ENCODE measurements at places on chromosomes 6 and 20.
A peak's percentile ranks its signal among the peaks of the same experiment; 100 is the strongest.

DNA sequence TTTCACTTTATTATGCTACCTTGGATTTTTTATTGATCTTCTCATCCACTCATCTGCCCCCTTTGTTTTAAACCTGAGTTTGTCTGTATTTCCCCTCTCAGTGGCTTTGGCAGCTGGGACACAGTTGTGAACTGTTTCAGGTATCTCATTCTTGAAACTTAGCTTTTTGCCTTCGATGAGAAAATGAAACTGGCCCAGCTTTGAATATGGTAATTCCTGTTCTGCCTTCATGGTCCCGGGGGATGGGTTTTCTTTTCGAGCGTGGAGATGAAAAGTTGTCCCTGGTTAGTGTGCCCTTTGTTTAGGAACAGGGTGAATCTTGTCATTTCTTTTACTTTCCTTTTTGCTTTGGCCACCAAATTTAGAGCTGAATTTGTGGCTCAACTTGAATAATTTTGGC is 25.6 kb downstream of the DHX35 start:
- no peaks in the 10 kb centered on the region for H3K27me3 ChIP-seq
- H3K4me3 ChIP-seq: no peak overlapping the region
- no peak overlapping the region for H3K27ac ChIP-seq
- peaks cover 8% of the 10 kb centered on the region for H3K36me3 ChIP-seq
- DNase-seq: no peak

GRCh38 chr6:44869321-44869897 is 458.7 kb upstream of the RUNX2 start:
- H3K27ac ChIP-seq: no peak overlapping the region
- H3K27me3 ChIP-seq: no peaks in the 10 kb centered on the region
- H3K36me3 ChIP-seq: no peaks in the 10 kb centered on the region
- H3K4me1 ChIP-seq: no peaks in the 10 kb centered on the region

DNA sequence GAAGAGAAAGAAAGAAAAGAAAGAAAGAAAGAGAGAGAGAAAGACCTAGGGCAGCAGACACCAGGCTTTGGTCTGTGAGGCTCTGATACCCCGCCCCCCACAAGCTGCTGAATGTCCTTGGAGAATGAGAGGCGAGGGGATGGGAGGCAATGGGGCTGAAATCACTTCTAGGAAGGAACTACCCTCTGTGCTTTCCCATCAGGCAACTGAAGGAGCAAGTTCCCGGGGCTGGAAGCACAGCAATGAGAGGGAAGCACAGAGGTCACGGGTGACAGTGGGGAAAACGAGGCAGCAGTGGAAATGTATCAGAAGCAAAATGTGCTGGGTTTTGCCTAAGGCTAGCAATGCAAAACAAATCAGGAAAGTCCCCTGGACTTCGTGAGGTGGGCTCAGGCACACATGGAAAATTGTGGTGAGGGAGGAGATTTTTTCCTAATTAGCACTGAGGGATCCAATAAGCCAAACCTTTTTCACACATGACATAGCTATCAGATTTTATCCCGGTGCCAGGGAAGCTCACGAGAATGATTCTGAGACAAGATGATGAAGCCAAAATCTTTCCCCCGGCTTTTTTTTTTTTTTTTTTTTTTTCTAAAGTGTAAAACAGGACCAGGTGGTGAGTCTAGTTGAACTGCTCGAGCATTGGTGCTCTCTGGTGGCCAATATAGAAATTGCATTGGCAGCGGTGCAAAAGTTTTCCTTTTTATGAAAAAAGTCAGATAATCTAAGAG is 16.8 kb upstream of the ARFGEF2 start:
- H3K4me1 ChIP-seq: peaks cover 7% of the 10 kb centered on the region
- H3K4me3 ChIP-seq: no peak overlapping the region
- peaks cover 2% of the 10 kb centered on the region for H3K27me3 ChIP-seq
- H3K27ac ChIP-seq: peak overlapping the region; percentile 53
- no peaks in the 10 kb centered on the region for H3K36me3 ChIP-seq

DNA sequence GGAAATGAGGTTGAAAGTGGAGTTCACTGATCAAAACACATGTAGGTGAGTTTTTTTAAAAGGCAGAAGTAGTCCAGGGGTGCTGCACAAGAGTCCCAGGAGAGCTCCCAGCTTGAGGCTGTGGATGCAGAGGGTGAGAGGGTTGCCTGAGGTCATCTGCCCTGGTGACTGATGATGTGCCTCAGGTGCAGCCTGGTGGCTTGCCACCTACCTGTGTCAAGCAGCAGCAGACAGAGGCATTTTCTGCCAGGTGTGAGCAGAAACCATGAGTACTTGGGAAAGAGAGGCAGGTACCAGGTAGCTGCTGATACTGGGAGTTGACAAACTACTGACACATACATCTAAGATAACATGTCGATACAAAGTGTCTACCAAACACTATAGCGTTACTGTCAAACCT is 92.5 kb downstream of the SCP2D1 start:
- H3K27me3 ChIP-seq: peaks cover 2% of the 10 kb centered on the region
- H3K36me3 ChIP-seq: no peaks in the 10 kb centered on the region
- no peak overlapping the region for H3K27ac ChIP-seq
- no peak for DNase-seq
- H3K4me3 ChIP-seq: no peak overlapping the region

DNA sequence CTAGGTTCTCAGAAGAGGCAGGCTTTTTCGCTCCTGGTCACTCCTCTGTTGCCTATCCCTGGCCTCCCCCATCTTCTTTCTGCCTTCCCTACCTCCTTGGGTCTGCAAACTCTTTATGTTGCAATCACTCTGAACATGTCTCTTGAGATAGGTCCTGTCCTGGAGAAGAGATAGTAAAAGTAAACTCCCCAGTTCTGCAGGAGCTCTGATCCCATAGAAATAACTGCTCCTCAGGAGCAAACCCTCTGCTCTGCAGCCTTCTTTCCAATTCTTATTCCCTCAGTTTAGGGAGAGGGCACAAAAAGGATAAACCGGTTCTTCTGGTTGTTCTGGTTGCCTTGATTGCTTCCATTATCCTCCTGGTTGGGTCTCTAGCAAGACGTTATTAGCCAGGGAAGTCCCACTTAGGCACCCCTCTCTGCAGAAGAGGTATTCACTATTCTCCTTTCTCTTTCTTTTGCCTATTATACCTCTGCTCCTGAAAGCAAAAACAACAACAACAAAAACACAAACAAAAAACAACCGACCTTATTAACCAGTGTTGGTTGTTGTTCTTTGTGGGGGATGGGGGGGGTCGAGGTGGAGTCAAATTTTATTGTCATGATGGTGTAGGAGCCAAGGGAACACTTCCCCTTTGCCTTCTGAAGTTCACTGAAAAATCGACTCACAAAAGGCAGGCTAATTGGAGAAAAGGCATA is 973 bp downstream of the TRIM38 start:
- peak; percentile 35 for DNase-seq
- H3K36me3 ChIP-seq: peaks cover 26% of the 10 kb centered on the region
- peaks cover 29% of the 10 kb centered on the region for H3K4me1 ChIP-seq
- H3K27me3 ChIP-seq: no peaks in the 10 kb centered on the region
- peak overlapping the region; percentile 78 for H3K4me3 ChIP-seq
- peak overlapping the region; percentile 95 for H3K27ac ChIP-seq

DNA sequence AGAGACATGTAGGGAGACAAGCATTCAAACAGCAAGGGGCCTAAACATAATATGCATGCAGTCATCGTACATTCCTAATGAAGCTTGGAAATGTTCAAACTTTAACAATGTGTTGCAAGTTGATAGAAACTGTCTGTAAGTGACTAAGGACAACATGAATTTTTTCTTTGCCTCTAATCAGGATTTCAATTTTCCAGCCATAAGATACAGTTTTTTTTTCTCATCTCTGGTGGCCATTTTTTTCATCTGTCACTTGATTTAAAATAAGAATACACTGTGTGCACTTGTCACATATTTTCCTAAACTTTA is 22.2 kb upstream of the MTRF1L start:
- H3K36me3 ChIP-seq: no peaks in the 10 kb centered on the region
- H3K4me1 ChIP-seq: no peaks in the 10 kb centered on the region
- H3K27ac ChIP-seq: no peak overlapping the region
- H3K4me3 ChIP-seq: no peak overlapping the region

DNA sequence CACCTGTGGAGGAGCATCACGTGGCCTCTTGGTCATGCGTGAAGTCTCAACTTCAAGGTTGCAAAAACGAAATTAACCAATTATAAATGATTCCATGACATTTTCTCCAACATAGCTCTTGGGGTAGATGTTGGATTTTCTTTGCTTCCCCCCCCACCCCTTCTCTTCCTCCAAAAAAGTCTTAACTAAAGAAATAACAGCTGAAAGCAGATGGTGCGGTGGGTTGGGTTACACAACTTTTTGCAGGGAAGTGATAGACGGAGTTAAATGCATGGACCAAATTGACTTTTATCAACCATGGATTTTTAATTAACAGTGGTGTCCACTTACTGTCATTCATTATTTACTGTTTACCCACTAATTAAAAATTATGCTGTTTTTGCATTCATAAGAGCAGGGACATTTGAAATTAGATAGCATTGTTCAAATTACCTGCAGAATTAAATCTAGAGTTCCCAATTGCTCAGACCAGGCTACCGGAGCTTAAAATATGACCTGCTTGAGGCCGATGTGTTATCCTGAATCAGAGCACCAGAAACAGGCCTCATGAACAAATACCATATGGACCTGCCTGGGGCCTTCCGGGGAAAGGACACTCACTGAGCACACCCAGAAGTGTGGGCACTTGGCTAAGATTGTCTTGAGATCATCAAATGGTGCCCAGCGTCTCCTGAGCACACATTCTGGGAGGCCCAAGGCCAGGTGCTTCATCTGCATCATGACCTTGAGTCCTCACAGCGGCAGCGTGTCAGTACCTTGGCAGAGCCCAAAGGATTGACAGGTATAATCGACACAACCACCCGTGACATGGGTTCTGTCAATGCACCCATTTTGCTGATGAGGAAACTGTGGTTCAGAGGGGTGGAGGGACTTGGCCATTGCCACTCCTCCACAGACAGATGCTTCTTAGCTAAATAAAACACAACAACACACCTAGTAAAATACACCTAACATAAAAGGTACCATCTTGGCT is 41.5 kb downstream of the APCDD1L start:
- H3K4me1 ChIP-seq: peaks cover 49% of the 10 kb centered on the region
- no peak overlapping the region for H3K4me3 ChIP-seq
- H3K36me3 ChIP-seq: no peaks in the 10 kb centered on the region
- H3K27me3 ChIP-seq: no peaks in the 10 kb centered on the region

GRCh38 chr6:109795994-109796555 is 105.0 kb downstream of the FIG4 start:
- DNase-seq: no peak
- H3K36me3 ChIP-seq: no peaks in the 10 kb centered on the region
- H3K27me3 ChIP-seq: no peaks in the 10 kb centered on the region
- peaks cover 3% of the 10 kb centered on the region for H3K4me1 ChIP-seq
- no peak overlapping the region for H3K27ac ChIP-seq
- no peak overlapping the region for H3K4me3 ChIP-seq

DNA sequence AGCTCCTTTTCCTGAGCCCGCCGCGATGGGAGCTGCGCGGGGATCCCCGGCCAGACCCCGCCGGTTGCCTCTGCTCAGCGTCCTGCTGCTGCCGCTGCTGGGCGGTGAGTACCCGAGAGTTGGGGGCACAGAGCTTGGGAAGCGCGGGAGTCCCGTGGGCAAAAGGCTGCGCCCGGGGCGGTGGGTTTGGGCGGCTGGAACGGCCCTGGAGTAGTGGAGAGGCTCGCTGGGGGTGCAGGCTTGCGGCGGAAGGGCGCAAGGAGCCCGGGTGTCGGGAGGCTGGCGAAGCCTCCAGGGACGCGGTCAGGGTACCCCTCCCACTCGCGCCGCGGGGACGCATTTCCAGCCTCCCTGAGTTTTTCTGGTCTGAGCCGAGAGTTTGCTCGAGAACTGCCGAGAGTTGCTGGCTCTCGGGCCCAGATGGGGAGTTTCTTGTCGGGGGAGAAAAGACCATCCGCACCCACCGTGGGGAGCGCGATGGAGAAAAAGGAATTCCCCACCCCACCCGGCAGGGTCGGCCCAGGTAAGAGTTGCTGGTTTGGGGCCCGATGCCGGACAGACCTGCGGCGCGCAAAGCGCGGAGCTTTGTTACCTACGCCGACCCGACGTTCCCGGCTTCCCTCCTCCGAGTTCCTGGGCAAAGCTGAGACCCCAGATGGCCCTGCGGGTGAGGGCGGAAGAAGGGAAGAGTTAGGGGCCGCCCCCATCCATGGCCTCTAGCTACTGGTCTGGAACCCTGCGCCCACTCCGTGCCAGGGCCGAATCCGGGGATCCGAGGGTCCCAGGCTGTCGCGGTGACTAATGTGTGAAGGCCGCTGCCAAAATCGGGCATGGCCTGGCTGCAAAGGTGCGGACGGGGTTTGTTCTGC is 584 bp downstream of the PTK7 start:
- peak overlapping the region; percentile 77 for H3K27ac ChIP-seq
- H3K36me3 ChIP-seq: peaks cover 29% of the 10 kb centered on the region
- peaks cover 30% of the 10 kb centered on the region for H3K4me1 ChIP-seq
- H3K4me3 ChIP-seq: peak overlapping the region; percentile 97
- peak; percentile 46 for DNase-seq
